ENCODE measurements at places on chromosomes 7 and 10.

DNA sequence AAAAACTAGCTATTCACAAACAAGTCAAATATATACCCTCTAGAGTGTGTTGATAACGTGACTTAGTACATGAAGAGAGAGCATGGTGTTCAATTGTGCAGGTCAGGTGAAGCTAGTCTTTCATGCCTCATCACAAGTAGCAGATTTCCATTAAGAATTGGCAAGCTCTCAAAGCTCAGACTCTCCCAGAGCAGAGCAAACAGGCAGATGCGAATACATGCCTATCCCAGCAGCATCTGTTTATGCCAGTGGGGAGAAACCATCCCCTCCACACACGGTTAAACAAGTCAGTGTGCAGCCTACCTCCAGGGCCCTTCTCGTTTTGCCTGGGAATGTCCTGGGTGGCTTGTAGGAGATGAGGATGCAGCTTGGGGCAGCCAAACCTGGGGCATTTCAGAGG is 532.5 kb upstream of the C7orf33 start:
- no peak for DNase-seq

- DNase-seq: no peak
These were observed 96.3 kb downstream of the TRIL start for GRCh38 chr7:28861825-28862224.

GRCh38 chr10:76211691-76212090 is 780.3 kb downstream of the LRMDA start:
- no peak for DNase-seq

DNA sequence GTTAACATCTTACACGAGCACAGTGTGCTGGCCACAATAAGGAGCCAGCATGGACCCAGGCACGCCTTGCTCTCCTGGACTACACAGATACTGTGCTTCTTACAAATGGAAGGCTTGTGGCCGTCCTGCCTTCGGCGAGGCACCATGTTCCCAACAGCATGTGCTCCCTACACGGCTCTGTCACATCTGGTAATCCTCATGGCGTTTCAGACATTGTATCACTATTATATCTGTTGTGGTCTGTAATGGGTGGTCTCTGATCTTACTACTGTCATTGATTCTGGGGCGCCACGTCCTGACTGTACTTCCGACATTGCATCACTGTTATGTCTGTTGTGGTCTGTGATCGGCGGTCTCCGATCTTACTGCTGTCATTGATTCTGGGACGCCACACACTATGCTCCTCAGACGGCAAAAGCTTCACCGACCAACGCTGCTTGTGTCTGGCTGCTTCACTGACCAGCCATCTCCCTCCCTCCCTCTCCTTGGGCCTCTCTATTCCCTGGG is 195.4 kb downstream of the MAD1L1 start:
- no peak for DNase-seq

GRCh38 chr7:100673302-100673941 is at the start of gene GNB2:
Gene GNB2 (plus strand): TSS chr7:100673740. CDS start chr7:100676266, 2,526 bp downstream.
- DNase-seq: peak; percentile 98

DNA sequence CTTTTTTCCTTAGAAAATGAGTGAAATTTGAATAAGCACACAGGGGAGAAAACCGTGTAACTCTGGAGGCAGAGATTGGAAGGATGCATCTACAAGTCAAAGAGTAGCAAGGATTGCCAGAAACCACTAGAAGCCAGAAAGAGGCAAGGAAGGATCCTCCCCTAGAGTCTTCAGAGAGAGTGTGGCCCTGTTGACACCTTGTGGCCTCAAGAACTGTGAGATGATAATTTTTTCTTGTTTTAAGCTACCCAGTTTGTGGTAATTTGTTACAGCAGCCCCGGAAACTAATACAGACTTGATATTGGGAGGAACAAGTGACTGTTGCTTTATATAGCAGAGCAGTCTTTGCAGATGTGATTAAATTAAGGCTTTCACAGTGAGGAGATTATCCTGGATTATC is 3.6 kb upstream of the GIMAP7 start:
- DNase-seq: no peak

GRCh38 chr10:128642502-128642901 is 516.3 kb upstream of the MKI67 start:
- no peak for DNase-seq

- peak; percentile 84 for DNase-seq
These were observed 29.0 kb downstream of the GSTO2 start for GRCh38 chr10:104297697-104298660.

DNA sequence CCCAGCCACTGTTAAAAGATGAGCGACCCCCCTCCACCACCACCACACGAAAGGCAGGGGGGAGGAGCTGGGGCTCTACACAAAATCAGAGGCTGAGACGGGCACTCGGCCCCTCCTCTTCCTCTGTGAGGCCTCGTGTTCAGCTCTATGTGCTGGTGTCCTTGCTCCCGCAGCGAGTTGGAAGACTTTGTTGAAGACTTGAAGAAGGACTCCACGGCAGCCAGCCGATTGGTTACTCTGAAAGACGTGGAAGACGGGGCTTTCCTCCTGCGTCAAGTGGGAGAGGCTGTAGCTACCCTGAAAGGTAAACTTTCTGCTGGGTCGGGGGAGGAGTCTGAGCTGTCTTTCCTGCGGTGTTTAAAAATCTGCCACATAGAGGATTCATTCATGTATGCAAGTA is 203.7 kb downstream of the ARHGAP21 start:
- no peak for DNase-seq
